ENCODE measurements at places on chromosomes 1 and 21.

DNA sequence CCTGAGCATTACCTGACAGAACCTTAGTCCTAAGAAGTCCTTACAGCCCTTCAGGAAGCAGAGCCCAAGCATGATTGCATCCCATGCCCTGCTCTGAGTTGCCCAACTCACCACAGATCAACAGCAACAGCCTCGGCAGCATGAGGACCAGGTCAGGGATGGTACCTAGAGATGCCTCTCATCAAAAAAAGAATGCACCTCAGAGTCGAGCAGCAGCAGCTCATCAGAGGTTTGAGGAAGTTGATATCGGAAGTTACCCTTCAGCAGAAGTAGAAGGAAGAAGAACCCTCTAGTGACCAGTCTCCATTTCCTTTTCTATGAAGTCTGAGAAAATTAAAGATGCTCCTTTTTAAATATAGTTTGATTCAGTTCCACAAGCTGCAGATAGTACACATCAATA, at the start of gene FCRL1:
Gene FCRL1 (minus strand): TSS at position 225 of the 400 bp plus-strand sequence. CDS start 83 bp downstream, at position 142.
- no peak for DNase-seq

- DNase-seq = no peak
Measured at GRCh38 chr1:221718381-221719277, 23.3 kb downstream of the DUSP10 start.

DNA sequence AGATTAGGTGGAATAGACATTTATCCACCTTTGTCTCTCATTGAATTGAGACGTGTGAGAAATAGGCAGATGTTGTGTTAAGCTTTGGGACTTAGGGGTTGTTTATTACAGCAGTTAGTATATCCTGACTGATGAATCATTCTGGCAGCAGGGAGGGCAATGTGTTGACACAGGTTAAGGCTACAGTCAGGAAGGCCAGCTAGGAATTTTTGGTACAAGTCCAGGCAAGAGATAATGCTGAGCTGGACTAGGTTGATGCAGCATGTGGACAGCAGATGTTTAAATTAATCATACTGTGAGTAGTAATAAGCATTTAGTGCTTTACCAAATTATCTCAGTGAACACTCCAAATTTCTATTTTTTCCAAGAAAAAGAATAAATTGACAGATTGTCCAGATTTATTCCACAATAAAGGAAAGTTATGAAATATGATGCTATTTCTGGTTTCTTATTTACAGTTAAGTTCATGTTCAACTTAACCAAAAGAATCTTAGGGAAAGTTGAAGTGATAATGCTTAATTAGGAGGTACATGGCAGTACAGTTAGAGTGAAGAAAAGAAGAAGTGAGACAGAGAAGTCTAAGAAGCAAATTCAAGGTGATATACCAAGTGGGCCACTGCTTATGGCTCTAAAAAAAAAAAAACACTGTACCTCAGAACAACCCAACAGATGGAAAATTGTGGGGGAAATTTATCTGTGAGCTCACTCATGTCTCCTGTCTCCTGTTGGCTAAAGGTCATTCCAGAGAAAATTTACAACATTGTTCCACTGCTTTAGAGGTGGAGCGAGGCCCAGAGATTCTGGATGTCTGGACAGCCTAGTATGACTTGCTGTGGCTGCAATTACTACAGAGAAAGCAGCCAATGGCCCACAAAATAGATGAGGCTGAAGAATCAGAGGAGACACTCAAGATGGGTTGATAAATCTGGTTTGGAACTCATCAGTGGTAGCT, 102.7 kb upstream of the C21orf91 start:
- DNase-seq = no peak

DNA sequence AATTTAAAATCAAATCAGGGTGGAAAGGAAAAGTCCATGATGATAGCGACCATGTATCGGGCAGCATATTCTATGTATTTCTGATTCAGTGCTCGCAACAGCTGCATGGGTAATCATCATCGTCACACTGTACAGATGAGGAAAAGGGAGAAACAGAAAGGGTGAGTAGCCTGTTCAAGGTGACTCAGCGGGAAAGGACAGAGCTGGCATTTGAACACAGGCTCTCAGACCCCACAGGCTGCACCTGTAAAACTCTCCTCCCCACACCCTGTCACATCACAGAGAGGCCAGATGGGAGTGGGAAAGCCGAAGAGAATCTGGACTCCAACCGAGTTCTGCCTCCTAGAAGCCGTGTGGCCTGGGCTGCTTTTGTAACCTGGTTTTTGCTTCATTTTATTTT, 14.0 kb downstream of the RUNX1 start:
- peak; percentile 25 for DNase-seq

GRCh38 chr1:1782399-1783221, 4.3 kb upstream of the NADK start:
- DNase-seq = peak; percentile 62

DNA sequence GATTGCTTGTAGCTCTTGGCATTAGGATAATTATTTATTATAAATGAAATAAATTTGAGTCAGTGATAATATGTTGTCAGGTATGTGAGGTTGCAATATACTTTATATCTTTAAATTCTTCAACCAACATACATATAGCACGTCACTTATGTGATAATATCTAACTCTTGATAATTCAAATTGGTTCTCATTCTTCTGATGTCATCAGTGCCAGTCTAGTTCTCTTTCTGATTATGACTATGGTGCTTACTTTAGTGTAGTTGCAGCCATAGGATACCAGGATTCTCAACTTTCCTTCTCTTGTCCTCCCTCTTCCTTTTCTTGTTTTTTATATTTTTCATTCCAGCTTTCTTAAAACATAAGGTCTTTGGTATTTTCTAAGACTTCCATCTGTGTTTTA, 34.8 kb upstream of the ATP6V1G3 start:
- no peak for DNase-seq

GRCh38 chr21:36915014-36915695, 51.3 kb downstream of the HLCS start:
- no peak for DNase-seq

DNA sequence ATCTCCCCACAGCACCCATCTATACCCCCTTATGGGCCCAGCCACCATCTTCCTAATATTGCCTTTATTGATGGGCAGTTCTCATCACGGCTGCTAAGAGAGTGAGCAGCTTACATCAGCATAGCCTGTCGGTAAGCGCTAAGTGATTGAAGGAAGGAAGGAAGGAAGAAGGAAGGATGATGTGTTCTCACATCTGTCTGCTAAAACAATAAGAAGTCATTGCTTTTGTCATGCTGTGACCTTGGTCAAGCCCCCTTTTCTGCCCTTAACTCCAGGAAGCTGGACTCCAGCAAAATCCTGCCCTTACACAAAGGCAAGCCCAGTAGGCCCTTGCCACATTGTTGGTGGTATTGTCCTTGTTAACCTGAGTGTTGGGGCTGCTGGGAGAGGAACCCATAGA, 165.0 kb downstream of the ETS2 start:
- DNase-seq = no peak

- DNase-seq = peak; percentile 89
Measured at GRCh38 chr1:229430761-229431283, 3.1 kb downstream of the ACTA1 start.

GRCh38 chr1:223276029-223276428, 87.9 kb downstream of the SUSD4 start:
- DNase-seq = no peak

DNA sequence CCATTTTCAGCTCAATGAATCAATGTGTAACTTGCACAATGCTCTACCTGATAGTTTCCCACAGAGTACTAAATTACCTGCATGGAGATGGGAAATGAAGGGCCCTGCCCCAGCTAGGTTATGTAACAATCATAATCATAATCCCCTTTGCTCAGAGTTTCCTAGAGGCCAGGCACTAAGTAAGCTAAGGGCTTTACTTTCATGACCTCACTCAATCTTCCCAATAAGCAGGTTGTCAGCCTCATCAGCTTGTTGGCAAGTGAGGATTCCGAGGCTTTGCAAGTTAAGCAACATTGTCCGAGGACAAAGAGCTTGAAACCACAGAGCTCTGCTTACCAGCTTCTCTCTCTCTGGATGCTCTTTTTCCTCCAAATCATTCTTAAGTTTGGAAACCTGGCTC, 64.1 kb upstream of the NTPCR start:
- peak; percentile 9 for DNase-seq
